Kidney tubule cell (primary cell): ENCODE measurements at places on chromosomes 3 and 15.

GRCh38 chr3:142586803-142587406, 8.4 kb upstream of the ATR start:
- peak; percentile 88 for DNase-seq

DNA sequence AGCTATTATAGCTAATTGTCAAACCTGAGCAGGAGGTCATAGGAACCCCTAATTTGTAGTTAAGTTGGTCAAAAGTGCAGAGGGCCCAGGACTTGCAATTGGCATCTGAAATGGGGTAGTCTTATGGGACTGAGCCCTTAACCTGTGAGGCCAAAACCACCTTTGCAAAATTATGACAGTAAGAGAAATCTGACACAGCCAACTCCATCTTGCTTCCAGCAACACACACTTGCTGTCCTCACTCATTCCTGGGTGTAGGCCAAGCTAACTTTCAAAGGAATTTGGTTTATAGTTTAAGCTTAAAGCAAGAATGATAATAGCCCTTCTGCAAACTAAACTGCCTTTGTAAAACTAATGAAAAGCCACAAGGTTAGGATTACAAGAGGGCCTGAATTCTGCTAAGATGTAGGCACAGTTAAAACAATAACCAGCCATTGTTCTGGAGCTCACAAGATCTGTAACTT, 57.6 kb upstream of the FRMD4B start:
- DNase-seq, result no peak

DNA sequence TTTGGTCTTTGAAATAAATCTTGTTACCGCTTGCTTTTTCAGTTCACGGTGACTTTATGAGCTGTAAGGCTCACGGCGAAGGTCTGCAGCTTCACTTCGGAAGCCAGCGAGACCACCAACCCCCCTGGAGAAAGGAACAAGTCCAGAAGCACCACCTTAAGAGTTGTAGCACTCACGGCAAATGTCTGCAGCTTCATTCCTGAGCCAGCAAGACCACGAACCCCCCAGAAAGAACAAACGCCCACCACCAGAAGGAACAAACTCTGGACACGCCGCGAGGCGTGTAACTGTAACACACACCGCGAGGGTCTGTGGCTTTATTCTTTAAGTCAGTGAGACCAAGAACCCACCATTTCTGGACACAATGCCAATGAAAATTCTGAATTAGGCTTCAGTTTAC, 28.8 kb downstream of the GOLGA6A start:
- no peak for DNase-seq

- DNase-seq, result no peak
Observed at GRCh38 chr3:196677931-196678330, 34.1 kb downstream of the CEP19 start.

DNA sequence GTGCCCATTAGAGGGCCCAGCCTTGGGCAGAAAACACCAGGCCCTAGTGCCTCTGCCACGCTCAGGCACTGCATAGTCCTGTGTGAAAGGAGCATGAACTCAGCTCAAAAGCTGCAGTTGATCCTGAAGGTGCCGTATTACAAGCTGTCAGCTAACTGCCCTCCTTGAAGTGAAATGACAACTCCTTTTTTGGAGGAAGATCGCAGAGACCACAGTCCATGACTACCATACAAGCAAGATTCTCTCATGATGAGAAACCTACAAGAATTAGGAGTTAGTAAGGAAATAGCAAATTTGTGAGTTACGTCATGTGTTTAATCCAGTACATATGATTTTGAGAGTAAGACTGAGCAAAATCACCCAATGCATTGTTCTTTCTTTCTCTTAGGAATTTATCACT, 513.9 kb upstream of the NR2F2 start:
- DNase-seq, result no peak

DNA sequence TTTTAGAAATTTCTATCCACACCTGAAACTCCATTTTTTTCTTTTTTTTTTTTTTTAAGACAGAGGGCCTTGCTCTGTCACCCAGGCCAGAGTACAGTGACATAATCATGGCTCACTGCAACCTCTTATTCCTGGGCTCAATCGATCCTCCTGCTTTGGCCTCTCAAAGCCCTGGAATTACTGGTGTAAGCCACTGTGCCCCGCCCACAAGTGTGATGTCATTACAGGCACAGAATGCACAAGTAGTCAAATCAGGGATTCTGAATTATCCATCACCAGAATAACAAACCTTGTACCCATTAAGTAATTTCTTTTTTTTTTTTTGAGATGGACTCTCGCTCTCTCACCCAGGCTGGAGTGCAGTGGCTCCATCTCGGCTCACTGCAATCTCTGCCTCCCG, 1.9 kb downstream of the UQCRC1 start:
- DNase-seq, result no peak

DNA sequence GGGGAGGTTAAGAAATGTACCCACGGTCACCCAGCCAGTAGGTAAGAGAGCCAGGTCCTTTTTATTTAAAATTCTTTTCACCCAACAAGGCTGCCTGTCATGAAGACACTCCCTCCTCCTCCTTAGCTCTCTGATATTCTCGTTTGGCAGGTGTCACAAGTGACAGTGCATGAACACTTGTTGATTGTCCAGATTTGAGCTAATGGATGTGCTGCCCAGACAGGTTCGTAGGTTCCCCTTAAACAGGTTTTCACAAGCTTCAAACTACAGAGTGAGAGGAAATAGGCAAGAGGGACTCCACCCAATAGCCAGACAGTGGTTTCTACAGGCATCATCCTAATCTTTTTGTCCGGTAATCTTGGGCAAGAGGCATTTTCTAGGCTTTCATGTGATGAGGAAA, 32.2 kb downstream of the ATP13A4 start:
- DNase-seq, result no peak

GRCh38 chr15:65757256-65757655, 34.8 kb downstream of the DENND4A start:
- no peak for DNase-seq

- DNase-seq, result no peak
Observed at GRCh38 chr3:115943579-115943978, 320.3 kb downstream of the GAP43 start.

- no peak for DNase-seq
Observed at GRCh38 chr15:35430301-35430700, 115.7 kb downstream of the DPH6 start.

DNA sequence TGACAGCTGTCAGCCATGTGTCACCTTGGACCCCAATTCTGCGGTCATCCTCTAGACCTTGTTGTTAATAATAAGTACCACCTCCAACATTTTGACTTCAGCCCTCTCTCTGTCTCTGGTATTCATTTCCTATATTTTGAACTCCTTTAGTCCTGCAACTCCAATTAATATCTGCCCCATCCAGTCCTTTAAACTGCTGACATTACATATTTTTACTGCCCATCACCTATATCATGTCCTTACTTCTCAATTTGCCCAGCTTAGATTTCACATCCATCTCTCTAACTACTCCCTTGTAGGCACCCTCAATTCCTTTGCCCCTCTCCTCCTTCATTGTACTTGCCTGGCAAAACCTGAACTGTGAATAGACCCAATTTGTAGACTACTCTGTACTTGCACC, 73.5 kb downstream of the SCN10A start:
- no peak for DNase-seq

DNA sequence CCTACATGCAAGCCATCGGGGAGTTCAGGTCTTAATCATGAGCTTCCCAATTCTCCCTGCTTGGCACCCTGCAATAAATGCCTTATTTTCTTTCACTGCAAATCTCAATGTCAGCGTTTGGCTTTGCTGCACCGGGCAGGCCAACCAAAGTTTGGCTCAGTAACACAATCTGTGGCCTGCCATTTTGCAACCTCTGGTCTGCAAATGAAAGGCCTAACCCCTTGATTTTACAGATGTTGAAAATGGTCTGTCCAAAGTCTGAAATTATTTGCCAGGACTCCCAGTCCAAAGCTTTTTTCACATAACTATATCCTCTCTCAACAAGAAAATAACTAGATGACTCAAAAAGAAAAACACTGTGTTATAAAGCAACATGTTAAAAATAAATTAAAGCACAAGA, 34.0 kb upstream of the LEKR1 start:
- no peak for DNase-seq
